IPS-NIHi11 (cell line): ENCODE measurements at places on chromosomes 6 and 20.
A peak's percentile ranks its signal among the peaks of the same experiment; 100 is the strongest.

- DNase-seq = no peak
Observed at GRCh38 chr6:170280689-170281045, 10.2 kb downstream of the DLL1 start.

- DNase-seq = no peak
Observed at GRCh38 chr20:34995192-34995591, 39.5 kb downstream of the MYH7B start.

DNA sequence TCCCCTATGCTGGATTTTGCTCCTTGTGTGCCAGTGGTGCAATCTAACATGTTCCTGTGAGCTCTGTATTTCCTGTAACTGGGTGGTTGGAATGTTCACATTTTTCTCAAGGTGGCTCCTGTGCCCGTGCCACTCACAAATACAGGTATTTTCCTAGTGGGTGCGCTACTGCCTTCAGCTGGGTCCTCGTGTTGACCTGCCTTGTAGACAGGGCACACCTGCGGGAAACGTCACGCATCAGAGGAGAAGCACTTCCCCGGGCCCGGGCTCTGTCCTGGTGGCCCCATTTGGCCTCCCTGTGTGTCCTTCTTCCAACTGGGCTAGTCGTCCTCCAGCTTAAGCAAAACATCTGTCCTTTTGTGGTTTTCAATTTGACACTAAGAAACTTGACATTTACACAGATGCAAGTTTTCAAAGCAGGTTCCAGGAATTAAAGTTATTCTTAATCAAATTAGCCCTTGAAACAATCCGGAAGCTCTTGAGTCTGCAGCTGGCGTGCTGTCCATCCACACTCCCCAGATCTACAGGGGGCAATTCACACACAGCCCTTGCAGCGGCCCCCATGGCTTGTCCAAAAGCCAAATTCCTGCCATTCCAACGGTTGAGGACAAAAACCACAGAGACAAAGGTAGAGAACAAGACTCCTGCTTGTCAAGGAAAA, 275.1 kb downstream of the CDC5L start:
- peak; percentile 70 for DNase-seq

DNA sequence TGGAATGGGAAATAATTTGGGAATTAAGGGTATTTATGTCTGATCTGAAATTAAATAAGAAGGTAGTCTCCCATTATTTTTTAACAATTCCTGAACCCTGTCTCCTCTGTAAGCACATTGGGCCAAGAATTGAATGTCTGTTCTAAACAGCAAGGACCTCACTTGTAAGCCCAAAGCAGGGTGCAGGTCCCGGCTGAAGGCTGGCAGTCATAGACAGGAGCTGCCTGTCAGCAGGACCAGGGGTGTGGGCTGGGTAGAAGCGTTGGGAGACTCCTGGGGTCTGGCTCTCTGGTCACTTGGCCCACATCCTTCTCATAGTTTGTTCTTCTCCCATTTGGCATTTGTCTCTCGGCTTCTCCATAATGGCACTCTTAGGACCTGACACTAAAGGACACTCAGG, 75.6 kb downstream of the SNX9 start:
- no peak for DNase-seq

- DNase-seq = no peak
Observed at GRCh38 chr6:14440215-14440910, 322.8 kb downstream of the CD83 start.

DNA sequence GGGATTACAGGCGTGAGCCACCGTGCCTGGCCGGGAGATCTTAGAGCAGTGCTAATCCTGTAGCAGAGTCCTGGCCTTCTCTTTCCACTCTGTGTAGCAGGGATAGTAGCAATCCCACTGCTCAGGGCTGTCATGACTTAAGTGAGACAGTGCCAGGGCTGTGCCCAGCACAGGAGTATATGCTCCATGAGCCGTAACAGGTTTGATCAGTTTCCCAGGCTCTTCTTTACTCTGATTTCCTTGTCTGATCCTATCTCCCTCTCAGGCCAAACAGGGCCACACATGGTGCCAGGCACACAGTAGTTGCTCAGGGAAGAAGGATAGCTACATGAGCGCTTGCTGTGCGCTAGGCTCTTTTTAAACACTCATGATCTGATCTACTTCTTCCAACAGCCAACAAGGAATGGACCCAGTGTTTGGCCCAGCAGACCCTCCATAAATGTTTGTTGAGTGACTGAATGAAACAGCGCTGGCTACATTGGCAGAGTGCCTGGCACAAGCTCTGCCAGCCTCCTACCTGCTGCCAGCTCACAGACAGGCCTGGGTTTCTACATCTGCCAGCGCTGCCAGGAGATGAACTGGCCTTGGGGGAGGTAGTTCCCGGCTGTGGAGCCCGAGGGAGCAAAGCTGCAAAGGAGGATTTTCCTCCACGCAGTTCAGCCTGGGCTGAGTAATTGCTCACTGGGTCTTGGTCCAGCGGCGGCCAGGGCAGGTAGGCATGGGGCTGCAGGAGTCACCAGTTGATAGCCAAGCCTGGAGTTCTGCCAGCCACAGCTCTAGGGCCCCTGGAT, 36.9 kb downstream of the SNAI1 start:
- DNase-seq = no peak

DNA sequence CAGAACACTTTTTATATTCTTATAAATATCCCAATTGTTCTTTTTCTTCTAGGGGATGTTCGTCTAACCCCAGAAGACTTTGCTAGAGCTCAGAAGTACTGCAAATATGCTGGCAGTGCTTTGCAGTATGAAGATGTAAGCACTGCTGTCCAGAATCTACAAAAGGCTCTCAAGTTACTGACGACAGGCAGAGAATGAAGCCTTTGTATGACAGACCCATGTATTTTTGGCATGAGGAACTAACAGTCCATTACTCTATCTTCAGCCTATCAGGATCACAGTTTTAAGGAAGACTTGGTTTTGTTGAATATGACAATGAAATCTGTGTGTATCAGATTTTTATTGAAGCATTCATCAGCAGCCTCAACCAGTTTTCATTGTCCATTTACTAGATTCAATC, 71.4 kb downstream of the VTA1 start:
- DNase-seq = no peak

- no peak for DNase-seq
Observed at GRCh38 chr6:153476243-153476642, 345.2 kb upstream of the RGS17 start.

GRCh38 chr6:155183095-155183494, 80.7 kb upstream of the CLDN20 start:
- no peak for DNase-seq

DNA sequence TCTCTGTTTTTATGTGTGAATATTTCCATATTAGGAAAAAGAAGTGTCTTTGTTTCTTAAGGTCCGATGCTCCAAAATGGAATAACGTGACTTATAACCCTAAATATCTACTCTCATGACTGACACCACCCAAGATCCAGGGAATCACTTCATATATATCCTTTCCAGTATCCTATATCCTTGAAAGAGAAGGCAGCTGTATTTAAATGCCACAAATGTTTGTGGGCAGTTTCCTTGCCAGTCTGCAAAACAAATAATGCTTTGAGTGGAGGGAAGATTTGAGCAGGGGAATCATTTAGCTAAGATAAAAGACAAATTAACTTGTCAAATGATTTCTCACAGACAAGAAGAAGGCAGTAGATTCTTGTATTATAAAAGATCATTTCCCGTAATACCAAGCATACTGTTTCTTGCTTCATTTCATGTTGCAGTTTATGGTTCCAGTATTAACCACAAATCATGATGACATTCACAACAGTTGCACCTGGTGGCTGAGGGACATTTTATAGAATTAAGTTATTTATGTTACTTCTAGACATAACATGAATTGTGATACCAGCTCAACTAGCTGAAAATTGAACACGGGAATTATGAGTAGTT, 30.0 kb upstream of the FABP7 start:
- DNase-seq = no peak

- no peak for DNase-seq
Observed at GRCh38 chr6:161437851-161438250, 164.0 kb upstream of the AGPAT4 start.

DNA sequence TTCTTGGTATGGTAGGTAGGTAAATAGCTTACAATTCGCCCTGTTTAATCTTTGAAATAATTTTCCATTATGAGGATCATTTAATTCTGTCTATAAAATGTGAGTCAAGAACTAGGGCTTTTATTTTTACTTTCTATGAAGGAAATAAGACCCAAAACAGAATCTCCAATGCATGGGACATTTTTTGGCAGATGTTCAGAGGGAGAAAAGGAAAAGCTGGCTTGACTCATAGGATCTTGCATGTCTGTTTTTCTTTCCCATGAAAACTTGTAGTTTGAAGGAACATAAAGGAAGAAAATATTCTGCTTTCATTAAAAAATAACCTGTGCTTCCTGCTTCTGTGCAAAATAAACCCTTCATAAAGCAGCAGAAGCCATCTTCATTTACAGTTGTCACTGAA, 143.1 kb upstream of the INSM1 start:
- no peak for DNase-seq

DNA sequence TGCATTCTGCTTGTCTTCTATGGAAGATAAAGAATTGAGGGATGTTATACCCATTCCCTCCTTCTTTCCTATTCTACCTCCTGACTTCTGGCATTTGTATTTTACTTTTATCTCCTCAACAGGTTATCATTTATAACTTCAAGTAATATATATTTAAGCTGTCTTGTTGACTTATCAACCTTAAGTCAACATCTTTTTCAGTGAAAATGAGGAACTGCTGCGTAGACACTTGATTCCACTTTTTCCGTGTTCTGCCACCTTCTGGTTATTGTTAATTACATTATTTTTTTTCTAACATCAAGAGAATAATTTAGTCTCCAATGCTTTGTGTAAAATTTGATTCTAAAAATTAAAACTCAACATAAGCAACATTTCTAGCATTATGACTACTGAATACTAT, 107.5 kb downstream of the PRKN start:
- DNase-seq = no peak

- DNase-seq = no peak
Observed at GRCh38 chr6:68049562-68049961, 585.5 kb upstream of the ADGRB3 start.

DNA sequence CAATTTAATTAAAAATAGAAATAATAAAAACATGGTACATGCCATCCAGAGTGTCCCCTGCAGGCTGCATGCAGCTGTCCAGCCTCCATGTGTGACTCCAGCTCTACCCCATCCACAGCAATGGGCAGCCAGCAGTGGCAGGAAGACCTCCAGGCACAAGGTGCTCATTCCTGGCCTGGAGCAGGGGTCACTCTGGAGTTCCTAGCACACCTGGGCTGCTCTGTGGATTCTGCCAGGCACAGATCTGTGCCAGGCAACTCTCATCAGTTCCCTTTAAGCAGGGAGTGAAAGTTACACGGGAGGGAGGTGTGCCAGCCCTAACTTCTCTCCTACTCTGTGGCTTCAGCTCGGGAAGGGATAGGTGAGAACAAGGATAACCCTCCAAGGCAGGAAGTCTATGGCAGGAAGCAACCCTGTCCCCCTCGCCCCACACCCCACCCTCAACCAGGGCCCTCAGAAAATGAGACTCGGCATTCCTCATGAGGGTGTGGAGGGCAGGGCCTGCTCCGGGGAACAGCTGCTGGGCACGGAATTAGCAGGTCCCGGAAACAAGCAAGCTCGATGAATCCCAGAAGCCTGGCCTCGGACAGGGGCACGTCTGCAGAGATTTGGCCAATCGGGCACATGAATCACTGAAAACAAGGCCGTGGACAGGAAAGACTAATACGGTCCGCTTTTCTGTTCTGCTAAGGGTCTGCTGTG, 10.0 kb downstream of the JPH2 start:
- DNase-seq = no peak

- no peak for DNase-seq
Observed at GRCh38 chr6:25058941-25059340, 123.2 kb upstream of the RIPOR2 start.

DNA sequence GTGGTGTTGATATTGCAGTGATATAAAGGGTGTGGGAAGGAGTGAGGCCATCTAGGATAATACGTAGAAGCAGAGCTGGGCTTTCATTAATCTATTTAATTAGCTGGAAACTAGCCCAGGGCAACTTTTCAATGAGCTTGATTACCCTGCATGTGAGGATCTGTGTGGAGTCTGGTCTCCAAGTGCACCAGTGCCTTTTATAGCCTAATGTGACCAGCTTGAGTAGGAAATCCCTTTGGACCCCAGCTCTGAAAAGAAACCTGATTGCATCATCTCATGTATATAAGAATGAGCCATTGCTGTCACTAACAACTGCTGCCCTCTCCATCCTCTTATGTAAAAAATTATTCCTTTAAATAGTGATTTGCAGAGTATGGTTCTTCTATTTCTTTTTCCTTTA, 72.6 kb downstream of the CD109 start:
- DNase-seq = no peak

GRCh38 chr6:105882828-105883227, 203.3 kb upstream of the PRDM1 start:
- DNase-seq = no peak

- no peak for DNase-seq
Observed at GRCh38 chr20:52252664-52253063, 61.1 kb upstream of the ZFP64 start.

DNA sequence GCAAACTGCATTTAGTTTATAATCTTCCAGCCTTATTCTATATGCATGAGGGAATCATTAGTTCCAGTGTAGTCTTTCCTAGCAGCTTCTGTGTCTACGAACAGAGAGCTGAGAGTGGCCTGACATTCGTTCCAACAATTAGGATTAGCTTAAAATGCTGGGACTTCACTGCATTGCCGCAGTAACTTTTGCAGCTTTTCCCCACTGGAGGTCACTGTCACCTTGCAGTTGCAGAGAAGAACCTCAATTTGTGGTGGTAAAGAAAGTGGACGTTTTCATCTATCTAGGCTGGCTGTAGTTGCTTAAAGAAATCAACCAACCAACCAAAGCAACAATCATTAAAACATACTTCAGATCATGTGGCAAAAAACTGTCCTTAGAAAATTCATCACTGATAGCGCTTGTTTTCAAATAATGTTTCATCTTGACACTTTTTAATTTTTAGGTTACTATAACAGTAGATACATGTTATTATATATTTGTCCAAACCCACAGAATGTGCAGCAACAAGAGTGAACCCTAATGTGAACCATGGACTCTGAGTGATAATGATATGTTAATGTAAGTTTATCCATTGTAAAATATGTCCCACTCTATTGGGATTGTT, 12.2 kb downstream of the MYLK4 start:
- peak; percentile 62 for DNase-seq

GRCh38 chr6:81752921-81753710, 635 bp upstream of the TENT5A start:
- peak; percentile 80 for DNase-seq

GRCh38 chr6:37971266-37971665, 151.7 kb downstream of the ZFAND3 start:
- DNase-seq = no peak

DNA sequence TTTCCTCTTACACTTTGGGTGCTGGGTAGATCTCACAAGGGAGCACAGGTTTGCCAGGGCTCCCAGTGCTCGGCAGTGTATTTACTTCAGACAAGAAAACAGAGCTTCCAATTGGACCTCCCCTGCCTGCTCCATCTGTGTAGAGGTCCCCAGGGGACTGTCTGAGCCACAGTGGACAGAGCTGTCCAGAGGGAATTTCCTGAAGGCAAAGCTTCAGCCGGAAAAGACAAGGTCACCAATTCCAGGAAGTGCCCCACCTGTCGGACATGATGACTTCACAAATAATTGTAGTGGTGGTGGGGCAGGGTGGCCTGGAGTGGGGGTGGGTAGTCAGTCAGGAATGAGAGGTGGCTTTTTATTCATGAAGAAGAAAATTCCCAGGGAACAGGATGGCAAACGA, 18.6 kb downstream of the ADGRF5 start:
- no peak for DNase-seq
